ENCODE measurements at places on chromosomes 11 and 22.
A peak's percentile ranks its signal among the peaks of the same experiment; 100 is the strongest.

- no peak for DNase-seq
Measured at GRCh38 chr11:101128571-101129202, 926 bp downstream of the PGR start.

DNA sequence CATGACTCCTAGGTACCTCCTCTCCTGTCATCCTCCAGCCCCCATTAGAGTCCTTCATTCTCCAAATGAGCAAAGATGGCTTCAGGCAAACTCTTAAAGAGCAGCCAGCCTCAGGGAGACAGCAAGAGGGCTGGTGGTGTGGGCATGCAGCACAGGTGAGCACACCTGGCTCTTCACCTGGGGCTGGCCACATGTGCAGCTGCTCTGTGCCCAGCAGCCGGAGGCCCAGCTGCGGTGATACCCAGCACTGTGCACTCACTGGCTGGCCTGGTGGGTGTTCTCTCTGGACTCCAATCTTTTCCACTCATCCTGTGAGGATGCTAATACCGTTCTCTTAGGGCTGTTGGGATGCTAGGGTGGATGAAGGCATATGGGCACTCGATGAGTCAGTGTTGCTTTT is 106.1 kb upstream of the PARVA start:
- no peak for DNase-seq

GRCh38 chr11:18449251-18449650 is 6.4 kb upstream of the LDHAL6A start:
- DNase-seq = no peak

- DNase-seq = no peak
Measured at GRCh38 chr11:109996060-109996459, 97.1 kb upstream of the ZC3H12C start.

DNA sequence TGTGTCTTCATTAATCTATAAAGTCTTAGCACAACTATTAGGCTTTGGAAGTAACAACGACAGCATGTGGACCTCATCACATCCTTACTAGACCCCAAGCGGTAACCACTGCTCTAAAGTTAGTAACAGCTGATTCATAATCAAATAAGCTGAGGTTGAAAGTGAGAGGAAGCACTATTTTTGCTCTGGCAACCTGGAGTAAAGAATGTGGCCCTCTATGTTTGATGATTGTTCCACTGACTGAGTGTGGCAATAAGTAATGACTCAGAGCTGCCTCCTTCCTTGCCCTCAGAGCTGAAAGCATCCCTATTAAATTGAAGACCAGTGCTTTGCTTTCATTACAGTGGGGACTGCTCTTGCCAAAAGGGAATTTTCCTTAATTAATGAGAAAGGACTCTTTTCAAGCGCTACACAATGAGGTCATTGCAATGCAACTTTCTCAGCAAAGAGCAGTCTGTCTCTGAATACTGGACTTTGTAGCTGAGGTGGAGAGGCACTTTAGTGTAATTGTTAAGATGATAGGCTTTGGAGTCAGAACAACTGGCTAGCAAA is 906.1 kb upstream of the RAG2 start:
- peak; percentile 38 for DNase-seq

- no peak for DNase-seq
Measured at GRCh38 chr11:12704049-12704448, 29.8 kb downstream of the TEAD1 start.

DNA sequence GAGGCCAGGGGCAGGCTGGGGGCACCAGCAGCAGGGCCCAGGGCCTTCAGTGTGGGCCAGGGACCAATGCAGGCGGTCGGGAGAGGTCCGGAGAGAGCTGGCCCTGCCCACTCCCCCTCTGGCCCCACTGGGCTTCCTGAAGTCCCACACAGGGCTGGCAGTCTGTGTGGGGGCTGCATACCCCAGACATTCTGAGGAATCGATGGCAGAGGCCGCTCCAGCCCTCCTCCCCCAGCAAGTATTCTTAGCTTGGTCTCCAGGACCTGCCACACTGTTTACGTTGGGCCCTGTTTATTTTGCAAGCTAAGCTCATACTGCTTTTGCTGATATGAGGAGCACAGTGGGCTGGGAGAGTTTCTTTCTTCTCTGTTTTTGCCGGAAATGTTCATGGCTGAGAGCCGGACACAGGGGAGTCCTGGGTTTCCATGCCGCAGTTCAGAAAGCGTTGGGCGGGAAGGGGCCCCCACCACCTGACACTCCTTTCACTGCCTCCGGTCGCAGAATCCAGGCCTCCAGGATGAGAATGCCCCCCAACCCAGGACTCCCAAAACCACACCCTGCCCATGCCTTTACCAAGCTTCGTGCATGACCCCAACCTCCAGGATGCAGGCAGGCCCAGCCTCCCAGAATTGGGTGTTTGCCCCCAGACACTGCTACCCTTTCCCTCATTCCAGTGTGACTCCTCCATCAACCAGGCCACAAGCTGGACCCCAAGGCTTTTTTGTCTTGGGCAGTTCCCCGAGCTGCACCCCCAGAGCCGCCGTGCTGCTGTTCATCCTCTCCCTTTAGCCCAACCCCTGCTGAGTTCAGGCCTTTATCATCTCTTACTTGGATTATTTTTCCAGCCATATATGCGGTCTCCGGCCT is 81.8 kb upstream of the KCNQ1OT1 start:
- no peak for DNase-seq

DNA sequence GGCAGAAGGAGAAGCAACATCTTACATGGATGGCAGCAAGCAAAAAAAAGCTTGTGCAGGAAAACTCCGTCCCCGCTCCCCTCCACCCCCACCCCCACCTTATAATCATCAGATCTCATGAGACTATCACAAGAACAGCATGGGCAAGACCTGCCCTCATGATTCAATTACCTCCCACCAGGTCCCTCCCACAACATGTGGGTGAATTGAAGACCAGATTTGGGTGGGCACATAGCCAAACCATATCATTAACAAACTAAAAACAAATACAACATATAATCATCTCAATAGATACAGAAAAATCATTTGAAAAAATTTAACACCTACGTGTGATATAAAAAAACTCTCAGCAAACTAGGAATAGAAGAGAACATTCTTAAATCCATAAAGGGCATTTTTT is 88.8 kb downstream of the BUD13 start:
- DNase-seq = no peak
